T-helper 17 cell (primary cell): ENCODE measurements at places on chromosomes 7 and 10. TPM values are rescaled to one million over a fixed set of nuclear protein-coding genes. Genes with fewer than 3 reads are reported as not detected.

DNA sequence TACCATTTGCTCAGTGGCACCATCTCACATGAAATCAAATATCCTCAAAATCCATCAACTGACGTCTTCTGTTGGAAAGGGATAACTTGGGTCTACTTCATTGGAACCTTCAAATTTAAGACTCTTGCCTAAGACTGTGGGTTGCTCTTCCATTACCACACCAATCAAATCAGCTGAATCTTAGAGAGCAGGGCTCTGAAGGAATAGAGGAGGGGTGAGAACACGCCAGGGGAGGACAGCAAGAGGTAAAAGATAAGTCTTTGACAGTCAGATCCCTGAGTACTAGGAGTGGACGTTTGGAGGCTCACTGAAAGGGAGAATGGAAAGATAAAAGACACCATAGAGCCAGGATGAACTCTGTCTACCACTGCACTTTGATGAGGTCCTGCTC is 107.5 kb downstream of the CCDC71L start:
- no peaks in the 10 kb centered on the region for H3K4me1 ChIP-seq
- H3K27ac ChIP-seq: no peak overlapping the region
- DNase-seq: no peak

GRCh38 chr10:77405771-77406241 is 231.8 kb downstream of the KCNMA1 start:
- H3K4me3 ChIP-seq: no peak overlapping the region
- H3K27me3 ChIP-seq: peaks cover 30% of the 10 kb centered on the region
- no peak overlapping the region for H3K27ac ChIP-seq
- H3K36me3 ChIP-seq: no peaks in the 10 kb centered on the region
- no peaks in the 10 kb centered on the region for H3K4me1 ChIP-seq

DNA sequence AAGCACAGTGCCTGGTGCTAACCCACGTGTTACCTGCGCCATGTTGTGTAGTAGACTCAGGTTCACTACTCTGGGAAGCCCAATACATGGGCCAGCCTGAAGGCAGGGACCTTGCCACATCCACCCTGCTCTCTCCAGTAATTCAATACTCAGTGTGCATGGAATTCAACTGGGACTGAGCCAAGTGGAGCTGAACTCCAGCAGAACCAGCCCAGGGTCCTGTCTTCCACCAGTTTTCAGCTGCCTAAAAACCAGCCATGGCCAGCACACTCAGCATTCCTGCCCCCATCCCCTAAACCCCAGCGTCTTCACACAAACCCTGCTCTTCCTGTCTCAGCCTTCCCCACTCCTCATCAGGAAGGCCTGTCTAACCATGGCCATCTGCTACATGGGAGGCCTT is 15.4 kb downstream of the FGF8 start:
- H3K27me3 ChIP-seq: peaks cover 29% of the 10 kb centered on the region
- DNase-seq: no peak
- no peaks in the 10 kb centered on the region for H3K4me1 ChIP-seq
- H3K36me3 ChIP-seq: no peaks in the 10 kb centered on the region
- H3K4me3 ChIP-seq: no peak overlapping the region

MAT1A gene
- not detected for total RNA-seq
